Activated CD4-positive, alpha-beta memory T cell treated with anti-CD3 and anti-CD28 coated beads for 36 hours (primary cell): ENCODE measurements at places on chromosomes 11 and 22. TPM values are rescaled to one million over a fixed set of nuclear protein-coding genes. Genes with fewer than 3 reads are reported as not detected.

MUC2 gene
- total RNA-seq, result not detected

WT1 gene
- not detected for total RNA-seq

NCR3LG1 gene
- total RNA-seq, result 0.82 TPM

KIF18A gene
- total RNA-seq, result 26.4 TPM

CCDC89 gene
- not detected for total RNA-seq

FREY1 gene
- total RNA-seq, result 0.88 TPM

OR10G4 gene
- total RNA-seq, result not detected

SMIM38 gene
- total RNA-seq, result 1.8 TPM

ARHGAP32 gene
- 4.3 TPM for total RNA-seq

APOC3 gene
- total RNA-seq, result not detected

PHF21A gene
- 38.0 TPM for total RNA-seq

GAB4 gene
- not detected for total RNA-seq
